ENCODE measurements at places on chromosomes 1 and 21. TPM values are rescaled to one million over a fixed set of nuclear protein-coding genes. Genes with fewer than 3 reads are reported as not detected.

- H3K27ac ChIP-seq, result no peak overlapping the region
- H3K27me3 ChIP-seq, result no peaks in the 10 kb centered on the region
- H3K4me3 ChIP-seq, result no peak overlapping the region
- no peak for DNase-seq
These were observed 128.8 kb downstream of the PDE4B start for GRCh38 chr1:65921446-65921845.

GRCh38 chr1:61028136-61028535 lies 54.2 kb upstream of the NFIA start:
- no peak overlapping the region for H3K27ac ChIP-seq
- H3K36me3 ChIP-seq, result no peaks in the 10 kb centered on the region
- H3K4me3 ChIP-seq, result no peak overlapping the region
- no peaks in the 10 kb centered on the region for H3K4me1 ChIP-seq
- DNase-seq, result no peak

- H3K27me3 ChIP-seq, result no peaks in the 10 kb centered on the region
- H3K36me3 ChIP-seq, result no peaks in the 10 kb centered on the region
- no peak overlapping the region for H3K27ac ChIP-seq
- H3K4me1 ChIP-seq, result no peaks in the 10 kb centered on the region
These were observed 95.3 kb downstream of the CASZ1 start for GRCh38 chr1:10701145-10701544.

DNA sequence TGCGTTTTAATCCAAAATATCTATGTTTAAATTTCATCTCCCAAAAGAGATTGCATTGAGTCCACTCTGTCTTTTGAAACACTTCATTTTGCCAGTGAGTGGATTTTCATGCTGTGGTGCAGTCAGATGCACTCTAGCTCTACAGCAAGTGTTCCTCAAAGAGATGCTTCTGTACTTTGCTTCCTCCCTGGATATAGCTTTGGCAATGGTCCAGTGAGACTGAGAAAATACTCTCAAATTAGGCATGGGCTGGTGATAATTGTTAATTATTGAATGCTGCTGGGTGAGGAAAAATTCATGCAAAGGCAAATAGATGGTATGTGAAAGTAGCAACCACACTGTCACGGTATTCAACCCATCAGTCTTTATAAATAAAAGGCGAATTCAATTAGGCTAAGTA lies 396.9 kb downstream of the ADGRL2 start:
- H3K27ac ChIP-seq, result no peak overlapping the region
- H3K36me3 ChIP-seq, result no peaks in the 10 kb centered on the region
- no peak overlapping the region for H3K4me3 ChIP-seq
- DNase-seq, result no peak
- no peaks in the 10 kb centered on the region for H3K4me1 ChIP-seq

- DNase-seq, result peak; percentile 69
- no peak overlapping the region for H3K27ac ChIP-seq
- H3K36me3 ChIP-seq, result no peaks in the 10 kb centered on the region
- no peaks in the 10 kb centered on the region for H3K27me3 ChIP-seq
These were observed 2.4 kb upstream of the PROX1 start for GRCh38 chr1:213985209-213986019.

- no peak for DNase-seq
- H3K27me3 ChIP-seq, result no peaks in the 10 kb centered on the region
- no peak overlapping the region for H3K27ac ChIP-seq
- H3K4me3 ChIP-seq, result no peak overlapping the region
- H3K4me1 ChIP-seq, result no peaks in the 10 kb centered on the region
These were observed 73.3 kb upstream of the SOX13 start for GRCh38 chr1:203999618-204000017.

DNA sequence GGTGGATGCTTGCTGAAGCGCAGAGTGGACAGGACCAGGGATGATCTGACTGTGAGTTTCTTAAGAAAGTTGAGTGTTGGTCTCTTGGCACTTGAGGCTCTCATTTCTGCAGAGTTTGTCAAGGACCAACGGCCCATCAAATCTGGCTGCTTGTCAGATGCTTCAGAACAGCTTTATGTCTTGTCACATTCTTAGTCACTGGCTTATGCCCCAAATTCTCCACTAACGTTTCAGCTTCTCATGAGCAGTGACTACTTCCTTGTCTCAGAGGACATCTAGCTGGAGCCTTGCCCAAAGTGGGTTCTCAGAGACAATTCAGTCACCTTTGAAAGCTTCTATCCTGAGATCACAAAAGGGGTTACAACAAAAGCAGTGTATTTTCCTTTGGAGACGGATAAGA lies 92.3 kb downstream of the ST6GALNAC5 start:
- H3K4me3 ChIP-seq, result no peak overlapping the region
- no peaks in the 10 kb centered on the region for H3K27me3 ChIP-seq
- H3K4me1 ChIP-seq, result no peaks in the 10 kb centered on the region
- H3K27ac ChIP-seq, result no peak overlapping the region
- H3K36me3 ChIP-seq, result no peaks in the 10 kb centered on the region

GRCh38 chr1:119882132-119883049 lies 13.9 kb downstream of the ADAM30 start:
- no peak for DNase-seq
- no peaks in the 10 kb centered on the region for H3K36me3 ChIP-seq
- no peak overlapping the region for H3K27ac ChIP-seq
- peaks cover 10% of the 10 kb centered on the region for H3K4me1 ChIP-seq
- no peaks in the 10 kb centered on the region for H3K27me3 ChIP-seq

DNA sequence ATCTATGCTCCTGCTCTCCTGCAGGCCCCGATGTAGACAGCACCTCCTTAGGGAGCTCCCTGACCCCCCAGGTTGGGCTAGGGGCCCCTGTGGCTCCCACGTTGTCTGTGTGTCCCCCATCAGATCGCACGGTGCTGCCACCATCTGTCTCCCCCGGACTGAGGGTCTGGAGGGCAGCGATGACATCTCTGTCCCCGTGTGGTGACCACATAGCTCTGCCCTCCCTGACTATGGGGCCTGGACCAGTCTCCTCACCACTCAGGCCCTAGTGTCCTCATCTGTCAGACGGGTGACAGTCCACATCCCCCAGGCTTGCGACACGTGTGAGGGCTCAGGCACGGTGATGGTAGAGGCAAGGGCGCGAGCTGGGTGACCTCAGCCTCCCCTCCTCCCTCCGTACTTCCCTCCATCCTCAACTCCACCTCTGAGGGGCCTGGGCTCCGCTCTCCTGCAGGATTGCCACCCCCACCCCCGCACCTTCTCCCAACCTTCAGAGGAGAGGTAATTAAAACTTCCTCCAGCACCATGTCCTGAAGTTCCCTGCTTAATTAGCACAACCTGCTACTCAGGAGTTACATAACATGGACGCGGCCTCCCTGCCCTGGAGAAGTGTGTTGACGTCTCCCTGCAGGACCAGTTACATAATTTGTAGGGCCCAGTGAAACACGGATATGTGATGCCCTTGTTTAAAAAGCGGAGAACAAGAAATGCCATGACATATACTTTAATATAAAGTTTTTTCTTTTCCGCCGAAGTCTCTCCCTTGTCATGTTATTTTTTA lies 288.2 kb downstream of the PTPRU start:
- H3K27ac ChIP-seq, result no peak overlapping the region
- H3K4me3 ChIP-seq, result no peak overlapping the region
- no peaks in the 10 kb centered on the region for H3K4me1 ChIP-seq
- H3K36me3 ChIP-seq, result no peaks in the 10 kb centered on the region

DNA sequence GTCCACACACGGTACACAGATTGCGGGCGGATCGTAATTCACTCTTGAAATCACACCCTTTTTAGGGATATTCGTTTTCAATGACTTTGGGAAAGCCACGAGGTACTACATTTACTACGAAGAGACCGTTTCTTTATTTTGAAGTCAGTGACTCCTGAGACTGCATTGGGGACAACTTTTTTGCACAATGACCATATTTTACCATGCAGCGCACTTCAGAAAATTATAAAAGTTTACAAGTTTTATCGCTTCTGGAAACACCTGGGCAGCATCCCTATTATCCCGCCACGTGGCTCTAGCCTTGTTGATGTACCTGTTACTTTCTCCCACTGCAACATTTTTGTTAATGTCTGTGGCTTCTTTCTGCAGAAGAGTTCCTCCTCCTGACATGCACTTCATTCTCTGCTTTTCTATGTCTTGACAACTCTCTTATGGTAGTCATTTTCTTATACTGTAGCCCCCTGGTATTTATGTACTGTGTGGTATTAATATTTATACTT lies 1.3 kb upstream of the AKT3 start:
- no peaks in the 10 kb centered on the region for H3K27me3 ChIP-seq
- peak overlapping the region; percentile 93 for H3K4me3 ChIP-seq
- H3K27ac ChIP-seq, result peak overlapping the region; percentile 19
- DNase-seq, result no peak

GRCh38 chr1:1941211-1941841 lies 22.2 kb upstream of the TMEM52 start:
- peak; percentile 21 for DNase-seq
- no peaks in the 10 kb centered on the region for H3K36me3 ChIP-seq
- H3K27me3 ChIP-seq, result no peaks in the 10 kb centered on the region
- no peak overlapping the region for H3K27ac ChIP-seq
- no peaks in the 10 kb centered on the region for H3K4me1 ChIP-seq
- H3K4me3 ChIP-seq, result no peak overlapping the region

- H3K27me3 ChIP-seq, result no peaks in the 10 kb centered on the region
- H3K4me1 ChIP-seq, result no peaks in the 10 kb centered on the region
- H3K4me3 ChIP-seq, result no peak overlapping the region
- H3K36me3 ChIP-seq, result no peaks in the 10 kb centered on the region
- no peak overlapping the region for H3K27ac ChIP-seq
These were observed 13.3 kb downstream of the CDKN2C start for GRCh38 chr1:50983219-50983802.

The ERI3 gene
- 45.5 TPM for total RNA-seq

- no peaks in the 10 kb centered on the region for H3K27me3 ChIP-seq
- H3K4me3 ChIP-seq, result no peak overlapping the region
- no peak overlapping the region for H3K27ac ChIP-seq
- DNase-seq, result no peak
- H3K4me1 ChIP-seq, result no peaks in the 10 kb centered on the region
These were observed 325.6 kb downstream of the TTLL7 start for GRCh38 chr1:83673312-83673711.

- no peaks in the 10 kb centered on the region for H3K27me3 ChIP-seq
- H3K27ac ChIP-seq, result no peak overlapping the region
- DNase-seq, result no peak
- no peaks in the 10 kb centered on the region for H3K36me3 ChIP-seq
These were observed 437.0 kb downstream of the LMO4 start for GRCh38 chr1:87765681-87766070.

The OR10Z1 gene
- not detected for total RNA-seq

DNA sequence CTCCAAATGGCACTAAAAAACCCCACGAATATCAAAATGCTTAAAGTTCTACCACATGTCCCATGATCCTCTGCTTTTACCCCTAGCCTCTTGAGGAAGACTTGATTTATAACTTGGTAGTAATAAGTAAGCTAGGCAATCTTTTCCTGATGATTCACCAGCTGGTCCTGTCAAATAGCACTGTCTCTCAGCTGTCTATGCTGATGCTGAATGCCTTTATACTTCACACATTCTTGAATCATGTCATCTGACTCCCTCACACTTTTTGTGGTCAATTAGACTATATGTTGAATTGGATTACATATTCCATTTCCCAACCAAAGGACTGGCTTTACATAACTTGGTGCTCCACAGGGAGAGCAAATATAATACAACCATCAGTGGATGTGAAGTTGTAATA lies 16.6 kb downstream of the C21orf91 start:
- no peak overlapping the region for H3K4me3 ChIP-seq
- H3K27ac ChIP-seq, result no peak overlapping the region
- H3K4me1 ChIP-seq, result no peaks in the 10 kb centered on the region
- no peak for DNase-seq
- H3K27me3 ChIP-seq, result no peaks in the 10 kb centered on the region
- no peaks in the 10 kb centered on the region for H3K36me3 ChIP-seq

Data from aorta (tissue), 5 donors.